ENCODE measurements at places on chromosomes 2 and 18. TPM values are rescaled to one million over a fixed set of nuclear protein-coding genes. Genes with fewer than 3 reads are reported as not detected.

GRCh38 chr2:39419282-39420223 is 17.5 kb downstream of the MAP4K3 start:
- no peak for DNase-seq

DNA sequence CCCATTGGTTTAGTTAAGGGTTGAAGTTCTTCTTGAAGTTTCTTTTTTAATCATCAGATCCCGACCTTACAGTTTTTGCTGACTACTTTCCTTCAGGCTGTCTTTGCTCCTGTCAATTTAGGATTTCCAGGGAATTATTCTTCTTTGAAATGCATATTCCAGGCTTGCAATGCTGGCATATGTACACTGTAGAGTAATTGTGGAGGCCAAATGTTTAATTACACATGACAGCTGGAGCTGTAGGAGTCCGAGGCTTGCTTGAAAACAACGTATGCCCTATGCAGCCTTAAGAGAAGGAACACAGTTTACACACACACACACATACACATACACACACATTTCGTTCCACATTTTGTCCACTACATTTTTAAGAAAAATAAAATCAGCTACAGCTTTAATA is 602.3 kb downstream of the TMEM182 start:
- DNase-seq, result no peak

DNA sequence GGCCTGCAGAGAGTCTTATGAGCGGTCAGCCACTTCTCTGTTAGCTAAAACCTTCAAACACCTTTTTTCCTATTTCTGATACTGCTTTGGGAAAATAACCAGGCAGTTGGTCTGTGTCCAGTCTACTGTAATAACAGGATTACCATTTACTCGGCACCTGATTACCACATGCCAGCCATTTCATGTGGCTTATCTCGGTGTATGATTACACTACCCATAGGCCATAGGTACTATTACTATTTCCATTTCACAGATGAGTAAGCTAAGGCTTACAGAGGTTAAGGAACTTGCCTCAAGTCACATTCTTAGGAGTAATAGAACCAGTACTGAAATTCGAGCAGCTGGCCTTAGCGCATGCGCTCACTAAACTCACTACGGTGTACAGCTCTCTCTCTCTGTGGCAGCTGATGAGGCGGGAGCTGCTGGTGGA is 147.2 kb upstream of the L3MBTL4 start:
- no peak for DNase-seq

GRCh38 chr2:217228732-217229131 is 368.9 kb upstream of the TNP1 start:
- DNase-seq, result no peak

- no peak for DNase-seq
These were observed 104.8 kb upstream of the FN1 start for GRCh38 chr2:215540658-215541057.

DNA sequence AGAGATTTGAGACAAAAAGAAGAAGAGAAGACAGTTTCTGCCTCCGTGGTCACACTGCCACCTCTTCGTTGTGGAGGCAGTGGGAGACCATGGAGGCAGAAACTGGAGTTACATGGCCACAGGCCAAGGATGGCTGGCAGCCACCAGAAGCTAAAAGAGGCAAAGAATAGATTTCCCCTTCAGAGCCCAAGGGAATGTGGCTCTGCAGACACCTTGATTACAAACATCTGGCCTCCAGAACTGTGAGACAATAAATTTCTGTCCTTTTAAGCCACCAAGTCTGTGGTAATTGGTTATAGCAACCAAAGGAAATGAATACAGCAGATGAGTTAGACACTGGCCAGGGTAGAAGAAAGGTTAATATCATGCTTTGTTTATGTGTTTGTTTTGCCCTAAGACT is 420.4 kb upstream of the LYPD1 start:
- DNase-seq, result no peak

DNA sequence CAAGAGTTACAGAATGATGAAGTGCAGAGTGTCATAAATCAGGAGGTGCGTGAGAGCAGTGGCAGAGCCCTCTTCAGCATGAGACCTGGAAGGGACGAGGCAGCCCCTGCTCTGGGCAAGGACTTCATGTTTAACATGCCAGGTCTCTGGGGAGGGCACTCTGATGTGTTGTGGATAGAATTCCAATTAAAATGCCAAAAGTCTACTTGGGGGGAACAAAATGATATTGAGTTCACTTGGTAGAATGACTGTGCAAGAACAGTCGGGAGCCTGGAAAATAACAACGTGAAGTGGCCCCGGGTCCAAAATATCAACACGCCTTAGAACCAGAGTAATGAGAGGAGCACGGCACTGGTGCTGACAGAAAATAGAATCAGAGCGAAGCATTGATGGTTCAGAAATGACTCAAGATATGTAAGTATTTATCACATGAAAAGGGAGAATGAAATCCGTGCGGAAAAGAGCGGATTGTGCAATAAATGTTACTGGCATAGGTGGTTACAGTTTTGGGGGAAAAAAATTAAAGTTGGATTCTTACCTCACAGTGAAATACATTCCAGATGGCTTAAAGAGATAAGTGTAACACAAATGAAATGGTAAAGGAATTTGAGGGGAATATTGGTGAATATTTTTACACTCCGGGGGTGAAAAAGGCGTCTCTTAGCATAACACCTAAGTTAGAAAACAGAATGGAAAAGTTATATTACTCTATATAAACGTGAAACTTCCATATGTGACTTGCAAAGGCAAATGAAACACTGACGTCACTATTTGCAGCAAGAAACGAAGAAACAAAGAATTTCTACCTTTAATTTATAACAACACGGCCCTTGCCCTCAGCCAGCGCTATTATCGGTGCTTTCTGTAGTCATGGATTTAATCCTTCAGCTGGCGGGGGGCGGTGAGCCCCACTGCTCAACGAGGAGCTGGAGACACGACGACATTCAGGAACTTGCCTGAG is 159.4 kb upstream of the TWIST2 start:
- DNase-seq, result no peak

DNA sequence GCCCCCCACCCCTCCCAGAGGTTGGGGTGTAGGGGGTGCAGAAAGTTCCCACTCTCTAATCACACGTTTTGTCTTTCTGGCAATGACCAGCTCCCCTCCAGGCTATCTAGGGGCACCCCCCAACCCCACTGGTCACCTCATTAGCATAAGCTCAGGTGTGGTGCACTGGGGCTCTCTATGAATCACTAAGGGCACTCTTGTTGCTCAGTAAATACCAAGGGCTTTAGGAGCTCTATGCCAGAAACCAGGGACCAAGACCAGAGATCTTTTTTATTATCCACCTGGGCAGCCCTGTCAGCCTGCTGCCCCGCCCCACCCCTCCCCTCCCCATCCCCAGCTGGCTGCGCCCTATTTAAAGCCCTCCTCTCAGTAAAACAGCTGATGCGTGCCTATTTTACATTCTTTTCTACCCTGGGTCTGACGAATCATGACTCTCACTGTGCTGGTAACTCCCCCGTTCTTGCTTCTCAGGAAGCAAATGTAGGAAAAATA is 24.3 kb downstream of the NCK2 start:
- DNase-seq, result no peak

DNA sequence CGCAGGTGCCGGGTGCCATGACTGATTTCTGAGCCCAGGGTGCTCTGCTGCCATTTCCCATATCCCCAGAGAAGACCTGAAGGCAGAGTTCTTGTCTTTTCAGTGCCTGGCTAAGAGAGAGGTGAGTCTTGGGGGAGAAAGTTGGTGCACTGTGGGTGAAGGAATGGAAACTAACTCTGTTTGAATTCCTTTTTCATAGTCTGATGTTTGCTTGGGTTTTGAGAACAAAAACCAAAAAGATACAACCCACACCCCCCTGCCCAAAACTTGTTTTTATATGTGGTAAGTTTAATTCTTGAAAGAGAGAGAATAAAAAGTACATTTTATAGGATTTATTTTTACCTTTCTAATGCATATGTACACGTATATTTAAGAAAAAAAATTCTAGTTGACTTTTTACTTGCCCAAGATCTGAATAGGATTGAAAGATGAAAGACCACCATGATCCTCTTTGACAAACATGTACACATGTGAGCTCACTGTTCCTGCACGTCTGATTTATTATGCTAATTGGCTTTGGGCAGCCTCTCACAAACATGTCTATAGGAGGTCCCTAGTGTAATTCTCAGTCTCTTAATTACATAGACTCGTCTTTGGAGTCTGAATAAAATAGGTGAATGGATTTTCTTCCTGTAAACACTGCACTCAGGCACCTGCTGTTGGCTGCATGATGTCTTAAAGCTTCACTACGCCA is 46.3 kb downstream of the ARL4C start:
- no peak for DNase-seq

DNA sequence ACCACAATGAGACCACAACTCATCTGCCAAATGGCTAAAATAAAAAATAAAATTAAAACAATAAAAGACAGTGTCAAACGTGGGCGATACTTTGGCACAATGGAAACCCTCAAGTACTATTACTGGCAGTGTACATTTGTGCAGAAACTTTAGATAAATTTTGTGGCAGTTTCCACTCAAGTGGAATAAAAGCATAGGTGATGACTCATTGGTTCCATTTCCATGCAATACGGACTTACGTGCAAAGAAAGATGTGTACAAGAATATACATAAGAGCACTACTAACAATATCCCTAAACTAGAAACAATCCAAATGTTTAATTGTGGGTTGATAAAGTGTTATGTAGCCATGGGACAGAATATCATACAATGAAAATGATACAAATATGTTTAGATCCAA is 259.0 kb upstream of the HNMT start:
- no peak for DNase-seq

GRCh38 chr2:368386-368785 is 80.5 kb upstream of the ALKAL2 start:
- no peak for DNase-seq

DNA sequence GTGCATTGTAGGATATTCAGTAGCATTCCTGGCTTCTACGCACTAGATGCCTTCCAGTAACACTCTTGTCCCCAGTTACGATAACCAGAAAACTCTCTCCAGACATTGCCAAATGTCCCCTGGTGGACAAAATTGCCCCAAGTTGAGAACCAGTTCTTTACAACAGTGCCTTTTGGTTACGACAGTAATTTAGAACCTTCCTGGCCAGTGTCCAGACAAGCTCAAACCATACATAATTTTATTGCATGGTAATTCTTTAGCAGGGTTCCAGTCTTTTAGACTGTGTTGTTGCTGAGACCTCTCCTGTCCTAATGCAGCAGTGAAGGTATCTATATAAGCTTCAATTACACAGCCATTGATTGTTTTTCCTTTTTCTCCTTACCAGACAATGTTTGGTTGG is 20.2 kb downstream of the RNMT start:
- DNase-seq, result no peak

DNA sequence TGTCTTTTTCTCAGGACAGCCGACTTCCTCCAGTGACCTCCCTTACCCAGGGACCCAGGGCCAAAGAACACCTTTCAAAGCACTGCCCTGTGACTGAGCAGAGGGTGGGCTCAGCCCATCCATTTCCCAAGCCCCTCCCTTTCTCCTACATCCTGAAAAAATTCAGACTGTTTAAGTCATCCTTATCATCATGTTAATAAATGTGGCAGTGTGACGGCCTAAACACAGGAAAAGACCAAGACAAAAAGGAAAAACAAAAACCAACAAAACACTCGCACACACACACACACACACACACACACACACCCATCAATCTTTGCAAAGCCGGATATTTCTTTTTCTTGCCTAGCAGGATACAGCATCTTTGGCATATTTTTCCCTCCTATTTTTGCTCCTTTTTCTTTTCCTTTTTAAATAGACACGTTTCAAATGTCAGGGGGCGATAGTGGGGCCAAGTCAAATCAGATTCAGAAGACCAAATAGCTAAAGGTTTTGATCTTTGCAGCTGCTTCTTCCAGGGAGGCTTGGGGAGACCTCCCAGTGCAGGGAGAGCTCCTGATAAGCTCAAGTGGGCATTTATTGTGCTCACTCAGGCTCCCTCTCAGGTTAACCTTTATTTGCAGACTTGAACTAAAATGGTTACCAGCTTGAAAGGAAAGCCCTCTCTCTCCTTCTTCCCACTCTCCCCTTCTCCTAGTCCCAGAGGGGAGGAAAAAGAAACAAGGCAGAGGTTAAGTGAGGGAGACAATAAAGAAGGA is 39.5 kb upstream of the NRP2 start:
- DNase-seq, result no peak

GRCh38 chr18:48031641-48032040 is 101.2 kb upstream of the SMAD2 start:
- DNase-seq, result no peak

- DNase-seq, result no peak
These were observed 525.1 kb upstream of the FAM98A start for GRCh38 chr2:34123996-34124785.

- DNase-seq, result no peak
These were observed 999 bp upstream of the IL36B start for GRCh38 chr2:113053666-113054065.

GRCh38 chr2:67560771-67561456 is 163.8 kb downstream of the ETAA1 start:
- no peak for DNase-seq

DNA sequence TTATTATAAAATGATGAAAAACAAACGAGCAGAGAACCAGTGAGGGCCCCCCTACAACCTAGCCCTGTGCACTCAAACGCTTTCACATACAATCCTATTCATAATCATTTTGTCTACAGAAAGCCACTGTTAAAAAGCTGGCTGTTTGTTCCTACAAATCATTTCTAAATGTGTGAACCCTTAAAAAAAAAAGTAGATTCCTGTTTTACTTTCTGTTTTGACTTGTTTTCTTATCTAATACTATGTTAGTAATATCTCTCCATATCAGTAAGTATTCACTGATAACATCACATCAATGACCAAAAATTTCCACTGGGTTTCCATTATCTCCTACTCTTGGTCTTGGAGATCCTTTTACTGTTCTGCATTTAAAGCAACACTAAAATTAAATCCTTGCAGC is 128.8 kb upstream of the TTC39C start:
- no peak for DNase-seq

DNA sequence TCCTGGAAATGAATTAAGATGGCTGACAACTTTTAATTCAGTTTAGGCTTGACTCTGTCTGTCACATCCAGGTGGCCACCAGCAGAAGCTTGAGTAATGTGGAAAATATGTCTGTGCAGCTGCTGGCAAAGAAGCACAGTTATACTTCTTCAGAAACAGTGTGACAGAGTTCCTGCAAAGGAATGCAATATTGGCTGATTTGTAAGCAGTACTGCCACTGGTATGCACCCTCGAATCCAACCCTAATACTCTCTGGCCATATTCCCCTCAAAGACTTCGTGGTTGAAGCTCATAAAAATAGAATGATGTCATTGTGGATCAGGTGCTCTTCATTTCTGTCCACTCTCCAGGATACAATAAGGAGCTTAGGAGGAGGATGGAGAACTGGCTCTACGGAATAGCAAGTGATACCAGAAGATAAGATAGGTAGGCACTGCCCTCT is 86.2 kb downstream of the METTL8 start:
- DNase-seq, result peak; percentile 10

EML6 gene
- total RNA-seq, result 2.1 TPM

REEP1 gene
- 21.2 TPM for total RNA-seq

GCG gene
- total RNA-seq, result 0.17 TPM

ATIC gene
- 62.8 TPM for total RNA-seq

DSC2 gene
- 12.6 TPM for total RNA-seq

FBXO41 gene
- 8.5 TPM for total RNA-seq

KCNE4 gene
- 7.4 TPM for total RNA-seq
